RPMI8226 (cell line): ENCODE measurements at places on chromosomes 5 and 9.
A peak's percentile ranks its signal among the peaks of the same experiment; 100 is the strongest.

DNA sequence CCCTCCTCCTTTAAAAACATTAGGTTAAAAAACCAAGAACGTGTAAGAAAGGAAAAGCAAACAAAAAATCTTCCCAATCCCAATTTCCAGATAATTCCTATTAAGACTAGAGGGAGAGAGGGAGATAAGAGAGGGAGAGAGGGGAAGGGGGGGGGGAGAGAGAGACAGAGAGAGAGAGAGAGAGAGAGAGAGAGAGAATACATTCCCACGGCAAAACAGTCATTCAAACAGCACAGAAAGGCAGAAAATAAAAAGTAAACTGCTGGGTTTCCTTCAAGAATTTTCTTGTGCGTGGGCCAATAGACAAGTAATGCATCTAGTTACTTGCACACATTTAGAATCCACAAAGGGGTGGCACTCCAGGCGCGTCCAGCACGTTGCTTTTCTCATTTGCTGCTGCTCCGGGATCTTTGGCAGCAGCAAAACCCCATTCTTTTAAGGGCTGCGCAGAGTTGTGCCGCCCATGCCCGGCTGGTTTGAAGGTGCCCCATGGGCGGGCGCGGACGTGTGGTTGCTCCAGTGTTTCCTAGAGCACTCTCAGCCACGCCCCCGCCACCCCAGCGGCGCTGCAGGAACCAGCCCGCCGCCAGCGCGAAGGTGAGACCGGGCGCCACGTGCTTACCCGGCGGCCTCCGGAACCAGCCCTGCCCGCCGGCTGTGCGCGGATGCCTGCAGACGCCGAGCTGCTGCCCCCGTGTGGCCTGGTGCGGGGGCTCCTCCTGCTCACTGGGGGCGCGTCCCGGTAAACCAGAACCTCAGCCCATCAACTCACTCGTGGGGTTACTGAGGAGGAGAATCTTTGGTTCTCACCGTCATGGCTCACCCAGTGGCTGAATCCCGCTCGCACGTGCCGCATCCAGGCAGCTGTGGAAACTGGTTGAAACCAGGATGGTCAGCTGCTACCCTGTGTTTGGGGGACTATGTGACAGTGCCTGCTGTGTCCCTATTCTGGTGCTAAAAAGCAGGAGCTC, 44.6 kb downstream of the STC2 start:
- peak; percentile 89 for DNase-seq

DNA sequence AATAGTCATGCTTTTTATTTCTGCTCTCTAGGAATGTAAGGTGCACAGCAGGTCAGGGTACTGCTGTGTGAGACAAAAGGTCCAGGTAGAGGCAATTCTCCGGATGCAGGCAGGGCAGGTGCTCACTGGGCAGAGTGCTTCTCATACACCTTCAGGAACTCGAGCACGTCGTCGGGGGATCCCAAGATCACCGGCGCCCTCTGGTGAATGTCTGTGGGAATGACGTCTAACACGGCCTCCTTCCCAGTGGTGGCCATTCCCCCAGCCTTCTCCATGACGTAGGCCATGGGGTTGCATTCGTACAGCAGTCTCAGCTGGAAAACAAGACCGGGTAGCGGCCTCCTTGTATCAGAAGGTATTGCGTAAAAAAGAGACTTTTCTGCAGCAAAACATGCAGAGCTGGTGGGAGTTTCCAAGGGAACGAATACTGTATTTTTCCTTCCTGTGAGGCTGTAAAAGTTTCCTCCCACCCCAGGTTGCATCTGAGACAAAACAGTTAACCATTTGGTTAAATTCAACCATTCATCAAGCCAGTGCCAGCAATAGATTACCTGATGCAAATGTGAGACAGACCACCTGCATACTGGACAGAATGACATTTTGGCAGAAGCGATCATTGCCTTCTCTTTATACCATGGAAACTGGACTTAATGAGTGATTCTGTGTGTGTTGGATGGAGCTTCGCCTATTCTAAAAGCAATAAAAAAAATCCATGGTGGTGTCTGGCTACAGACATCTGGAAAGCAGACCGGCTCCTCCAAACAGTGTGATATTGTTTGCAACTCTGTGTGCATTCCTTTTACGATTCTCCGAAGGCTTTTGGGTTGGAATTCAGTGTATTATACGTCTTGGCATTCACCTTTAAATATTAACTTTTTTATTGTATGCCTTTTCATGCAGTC, 9.9 kb upstream of the FBP2 start:
- peak; percentile 69 for DNase-seq

GRCh38 chr5:103433211-103433610, 129.4 kb downstream of the NUDT12 start:
- no peak for DNase-seq

DNA sequence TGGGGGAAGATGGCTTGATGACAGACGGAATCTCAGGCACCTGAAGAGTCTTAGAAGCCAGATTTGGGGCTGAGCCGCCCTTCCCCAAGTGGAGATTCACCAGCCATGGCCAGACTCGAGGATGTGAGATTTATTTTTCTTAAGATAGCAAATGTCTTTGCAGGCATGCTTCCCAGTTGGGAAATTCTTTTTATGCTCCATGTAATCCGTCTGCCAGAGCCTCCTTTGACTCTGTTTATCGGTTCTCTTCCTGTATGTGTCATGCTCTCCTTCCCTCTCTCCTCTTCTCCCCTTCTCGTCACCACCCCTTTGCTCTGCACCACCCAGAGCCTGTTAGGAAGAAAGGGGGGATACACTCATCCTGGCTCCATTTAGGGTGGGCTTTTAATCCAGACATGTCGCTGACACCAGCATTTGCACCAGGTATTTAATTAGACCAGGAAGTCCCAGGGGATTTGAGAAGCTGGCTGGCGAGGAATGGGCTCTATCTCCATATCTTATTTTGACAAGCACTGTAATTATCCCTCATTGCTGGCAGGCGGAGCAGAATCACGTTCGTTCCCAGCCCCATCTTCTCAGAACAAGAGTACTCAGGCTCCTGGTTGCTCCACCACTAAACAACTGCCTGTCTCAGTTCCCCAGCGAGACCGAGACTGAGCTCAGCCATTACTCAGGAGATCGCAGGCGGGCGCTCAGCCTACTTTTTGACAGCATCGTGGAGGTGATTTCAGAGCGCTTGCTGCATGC, 50.9 kb downstream of the KCNIP1 start:
- no peak for DNase-seq

DNA sequence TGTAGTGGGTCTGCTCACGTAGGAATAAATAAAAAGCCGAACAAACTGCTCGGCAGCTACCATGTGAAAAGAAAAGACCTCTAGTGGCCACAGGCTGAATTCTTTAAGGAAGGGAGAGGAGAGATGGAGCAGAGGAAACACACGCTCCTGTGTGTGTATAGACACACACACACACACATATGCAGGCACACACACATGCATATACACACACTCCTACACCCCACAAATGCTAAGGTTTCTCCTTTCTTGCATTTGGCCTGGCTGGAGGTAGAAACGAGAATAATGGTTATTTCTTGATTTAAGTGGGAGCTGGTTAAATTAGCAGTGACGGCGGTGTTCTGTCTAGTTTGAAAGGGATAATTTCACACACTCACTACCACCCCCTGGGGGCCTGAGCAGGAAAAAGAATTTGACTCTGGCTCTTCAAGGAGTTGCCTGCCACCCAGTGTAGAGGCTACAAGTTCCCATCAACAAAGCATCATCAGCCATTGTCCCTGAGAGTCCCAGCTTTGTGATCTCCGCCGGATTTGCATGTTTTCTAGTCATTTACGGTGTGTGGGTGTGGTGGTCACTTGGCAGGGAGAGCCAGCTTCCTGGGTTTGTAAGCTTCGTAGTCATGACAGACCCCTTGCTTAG, at the start of gene INSYN2B:
Gene INSYN2B, minus strand, starts transcription at position 78 of the 636 bp plus-strand sequence. CDS start 96,597 bp downstream, outside the sequence.
- peak; percentile 9 for DNase-seq

GRCh38 chr5:132225165-132226032, 2.3 kb downstream of the P4HA2 start:
- DNase-seq = peak; percentile 20

DNA sequence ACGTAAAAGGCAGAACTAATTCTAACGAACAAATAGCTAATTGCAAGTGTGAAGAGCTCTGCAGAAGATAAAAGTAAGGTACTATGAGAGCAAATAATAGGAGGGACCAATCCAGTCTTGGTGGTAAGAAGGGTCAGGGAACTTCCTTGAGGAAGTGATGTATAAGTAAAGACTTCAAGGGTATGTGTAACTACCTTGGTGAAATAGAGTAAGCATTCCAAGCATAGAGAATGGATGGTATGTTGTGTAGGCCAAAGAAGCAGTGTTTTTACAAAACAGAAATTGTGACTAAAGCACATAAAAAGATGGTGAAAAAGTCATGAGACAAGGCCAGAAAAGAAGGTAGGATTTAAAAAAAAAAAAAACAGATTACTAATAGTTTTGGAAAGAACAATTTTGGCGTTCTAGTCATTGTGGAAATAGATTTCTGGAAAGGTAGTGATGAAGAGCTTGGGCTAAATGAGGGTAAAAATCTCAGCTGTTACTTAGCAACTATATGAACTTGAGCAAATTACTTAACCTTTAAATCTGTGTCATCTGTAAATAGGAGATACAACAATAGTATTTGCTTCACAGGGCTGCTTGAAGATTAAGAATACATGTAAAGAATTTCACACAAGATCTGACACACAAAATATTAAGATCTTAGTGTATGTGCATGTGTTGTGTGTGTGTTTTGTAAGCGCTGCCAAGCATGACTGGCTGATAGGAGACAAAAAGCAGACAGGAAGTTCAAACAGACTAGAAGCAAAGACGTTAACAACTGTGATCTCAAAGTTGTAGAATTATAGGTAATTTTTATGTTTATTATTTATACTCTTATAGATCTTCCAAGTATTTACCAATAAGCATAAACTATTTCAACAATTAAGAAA, 73.5 kb downstream of the NR6A1 start:
- DNase-seq = no peak

DNA sequence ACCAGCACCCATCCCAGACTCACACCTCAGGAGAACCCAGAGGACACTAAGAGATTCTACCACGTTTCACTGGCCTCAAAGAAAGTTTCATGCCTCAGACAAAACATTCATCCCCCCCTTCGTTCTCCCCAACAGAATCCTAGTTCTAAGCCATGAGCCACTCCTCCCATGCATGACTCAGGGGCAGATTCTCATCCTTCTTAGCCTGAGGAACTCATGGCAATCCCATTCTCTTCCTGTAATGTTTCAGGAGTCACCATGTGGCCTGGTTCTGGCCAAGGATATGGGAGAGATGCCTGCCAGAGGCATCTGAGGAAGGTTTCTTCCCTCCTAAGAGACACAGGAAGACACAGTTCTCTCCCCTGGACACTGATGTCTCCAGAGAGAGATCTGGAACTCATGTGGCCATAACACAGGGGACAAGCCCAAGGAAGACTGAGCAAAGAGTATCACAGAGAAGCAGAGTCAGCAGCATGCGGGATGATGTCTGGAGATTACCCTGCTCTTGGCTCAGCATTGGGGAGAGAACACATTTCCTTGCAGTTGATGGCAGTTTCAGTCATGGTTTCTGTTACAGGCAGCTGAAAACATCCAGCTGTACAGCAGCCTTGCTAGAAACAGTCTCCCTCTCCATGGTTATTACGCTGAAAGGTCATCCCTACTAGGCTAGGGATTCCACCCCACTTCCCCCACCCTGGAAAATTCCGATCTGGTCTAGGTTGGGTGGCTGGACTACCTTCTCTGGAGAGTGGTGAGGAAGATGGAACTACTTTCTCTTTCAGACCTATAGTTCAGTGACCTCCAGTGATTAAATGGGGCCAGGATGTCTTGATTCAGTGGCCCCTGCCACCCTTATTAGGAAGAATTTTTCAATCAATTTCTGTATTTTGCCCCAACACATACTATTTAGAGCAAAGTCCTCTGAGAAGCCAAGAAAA, 115.4 kb downstream of the ZNF608 start:
- no peak for DNase-seq

- DNase-seq = no peak
Measured at GRCh38 chr9:91560301-91560700, 136.7 kb upstream of the NFIL3 start.

DNA sequence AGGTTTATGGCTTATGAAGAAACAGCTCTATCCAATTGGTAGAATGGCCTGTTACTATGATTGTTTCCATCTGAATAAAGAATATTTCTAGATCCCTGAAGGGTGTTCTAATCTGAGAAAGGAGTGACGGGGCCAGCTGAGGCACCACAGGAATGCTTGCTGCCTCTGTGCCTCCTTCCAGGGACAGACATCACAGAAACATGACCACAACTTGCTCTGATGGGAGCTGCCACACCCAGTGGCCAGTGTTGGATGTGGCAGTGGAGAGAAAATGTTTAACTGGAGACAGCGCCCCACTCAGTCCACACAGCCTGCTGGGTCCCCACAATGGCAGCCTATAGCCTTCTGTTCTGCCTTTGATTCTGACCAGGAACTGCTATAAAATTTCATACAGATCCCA, 38.6 kb upstream of the TESK1 start:
- peak; percentile 18 for DNase-seq

- DNase-seq = no peak
Measured at GRCh38 chr5:8185852-8186251, 316.9 kb downstream of the MTRR start.

DNA sequence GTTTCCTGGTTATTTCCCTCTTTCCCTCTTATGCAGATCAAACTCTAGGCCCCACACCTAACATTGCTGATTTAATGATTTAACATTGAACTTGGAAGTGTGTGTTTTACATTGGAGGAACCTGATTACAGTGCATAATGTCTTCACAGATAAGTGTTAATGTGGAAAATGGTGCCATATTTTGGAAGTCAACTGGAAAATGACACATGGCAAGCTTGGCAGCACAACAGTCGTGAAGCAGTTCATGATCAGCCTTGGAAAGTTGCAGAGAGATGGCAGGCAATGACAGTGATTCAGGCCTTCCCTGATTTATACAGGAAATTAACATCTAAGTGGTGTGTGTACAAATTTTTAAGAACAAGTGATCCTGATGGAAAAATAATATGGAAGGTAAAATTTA, 80.0 kb upstream of the CTNND2 start:
- no peak for DNase-seq

GRCh38 chr5:157748760-157749461, 5.4 kb downstream of the LSM11 start:
- DNase-seq = no peak

- DNase-seq = no peak
Measured at GRCh38 chr9:117672369-117672768, 31.8 kb upstream of the TLR4 start.

GRCh38 chr5:51203598-51203997, 179.7 kb upstream of the ISL1 start:
- DNase-seq = no peak

- DNase-seq = no peak
Measured at GRCh38 chr9:85522459-85523092, 219.2 kb downstream of the AGTPBP1 start.

- no peak for DNase-seq
Measured at GRCh38 chr9:79817438-79818004, 245.8 kb downstream of the TLE4 start.
